T-helper 2 cell treated with Interferon-gamma antibody and Interleukin-4, amounts not matched to agents 5 μg/mL and 100 μg/mL, for 36 hours (primary cell): ENCODE measurements at places on chromosomes 2 and 18.

- peak; percentile 8 for DNase-seq
These were observed 403 bp downstream of the COL4A3 start for GRCh38 chr2:227164763-227165291.

GRCh38 chr2:29119211-29119610, 4.0 kb downstream of the CLIP4 start:
- DNase-seq = no peak

DNA sequence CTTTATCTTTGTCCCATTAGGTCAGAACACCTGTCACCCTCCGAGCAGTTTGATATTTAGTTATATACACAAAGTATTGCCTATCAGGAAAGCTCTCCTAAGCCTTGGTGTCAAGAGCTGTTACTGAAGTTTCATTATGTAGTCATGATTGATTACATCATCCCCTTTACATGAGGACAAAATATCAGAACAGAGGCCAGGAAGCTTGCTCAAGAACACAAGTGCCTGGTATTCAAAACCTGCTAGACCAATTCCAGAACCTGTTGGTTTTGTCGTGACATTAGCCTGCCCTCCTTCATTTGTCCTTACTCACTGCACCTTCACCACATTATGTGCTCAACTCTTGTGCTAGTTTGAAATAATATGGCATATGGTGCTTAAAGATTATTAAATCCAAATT, 377.1 kb downstream of the CDH19 start:
- no peak for DNase-seq

GRCh38 chr2:155653176-155653575, 679.3 kb downstream of the NR4A2 start:
- no peak for DNase-seq

- DNase-seq = no peak
These were observed 79.8 kb downstream of the C1QL2 start for GRCh38 chr2:119078796-119079195.

- no peak for DNase-seq
These were observed 4.8 kb downstream of the CWC22 start for GRCh38 chr2:180002198-180002770.

GRCh38 chr18:25261768-25262167, 90.2 kb downstream of the ZNF521 start:
- DNase-seq = no peak

DNA sequence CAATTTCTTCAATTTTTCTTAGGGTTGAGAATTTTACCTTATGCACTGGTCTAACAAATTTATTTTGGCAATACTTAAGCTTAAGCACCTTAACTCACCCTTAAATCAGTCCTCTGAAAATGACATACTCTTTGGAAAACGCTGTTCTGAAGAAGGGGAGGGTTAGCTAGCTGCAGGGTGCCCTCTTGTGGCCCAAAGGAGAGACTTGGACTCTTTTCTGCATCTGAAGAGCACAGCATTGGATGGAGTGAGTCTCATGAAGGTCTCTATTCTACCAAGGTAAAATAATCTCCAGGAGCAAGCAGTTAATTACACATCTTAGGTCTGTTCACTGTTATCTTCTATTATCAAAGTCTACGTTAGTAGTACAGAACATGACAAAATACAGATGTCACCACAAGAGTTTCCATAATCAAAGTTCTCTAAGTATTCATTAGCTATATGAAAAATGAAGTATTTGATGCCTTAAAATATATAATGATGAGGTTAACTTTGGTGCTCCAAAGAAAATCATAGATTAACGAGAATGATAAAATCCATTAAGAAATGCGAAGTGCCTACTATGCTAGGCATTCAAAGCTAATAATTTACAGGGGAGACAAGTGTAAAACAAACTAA, 24.4 kb downstream of the PUM2 start:
- no peak for DNase-seq

DNA sequence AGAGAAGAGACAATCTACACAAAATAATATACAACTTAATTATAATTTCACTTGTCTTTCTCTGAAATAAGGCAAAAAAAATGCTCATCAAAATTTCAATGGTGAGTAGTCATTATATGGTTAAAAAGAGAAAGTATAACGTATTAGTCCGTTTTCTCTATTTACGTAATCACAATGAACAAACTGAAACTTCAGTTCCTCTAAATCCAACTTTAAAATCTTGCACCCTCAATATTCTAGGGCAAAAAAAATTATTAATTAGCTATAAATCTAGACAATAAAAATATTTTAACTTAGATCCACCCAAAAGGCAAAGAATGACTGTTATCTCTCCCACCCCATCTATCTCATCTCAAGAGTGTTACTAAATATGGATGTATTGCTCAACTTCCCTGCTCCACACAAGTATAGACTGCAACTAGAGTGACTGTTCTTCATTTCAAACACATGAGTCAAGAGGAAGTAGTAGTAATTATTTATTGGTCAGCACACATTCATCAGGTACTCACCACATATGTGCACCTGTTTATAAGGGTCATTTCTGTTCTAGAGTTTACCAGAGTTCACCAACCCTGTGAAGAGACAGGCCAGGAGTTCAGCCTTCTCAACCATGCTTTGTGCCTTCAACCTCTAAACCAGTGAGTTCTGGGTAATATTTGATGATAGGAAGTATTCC, 36.4 kb downstream of the STK39 start:
- DNase-seq = no peak

DNA sequence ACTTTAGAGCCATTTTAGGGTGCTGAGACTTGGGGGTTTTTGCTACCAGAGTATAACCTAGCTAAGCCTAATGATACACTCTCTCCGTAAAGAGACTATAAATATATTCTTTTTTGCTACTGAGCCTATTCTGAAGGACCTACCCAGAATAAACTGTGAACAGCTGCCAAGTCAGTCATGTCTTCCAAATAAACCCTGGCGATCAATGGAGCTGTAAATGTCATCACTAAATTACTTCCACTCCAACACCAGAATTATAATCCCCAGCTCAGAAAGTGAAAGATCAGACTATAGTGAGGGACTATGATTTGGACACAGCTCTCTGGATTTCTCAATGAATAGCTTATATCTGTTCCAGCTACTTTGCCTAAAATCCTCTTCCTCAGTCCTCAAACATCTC, 178.9 kb downstream of the METTL4 start:
- no peak for DNase-seq

DNA sequence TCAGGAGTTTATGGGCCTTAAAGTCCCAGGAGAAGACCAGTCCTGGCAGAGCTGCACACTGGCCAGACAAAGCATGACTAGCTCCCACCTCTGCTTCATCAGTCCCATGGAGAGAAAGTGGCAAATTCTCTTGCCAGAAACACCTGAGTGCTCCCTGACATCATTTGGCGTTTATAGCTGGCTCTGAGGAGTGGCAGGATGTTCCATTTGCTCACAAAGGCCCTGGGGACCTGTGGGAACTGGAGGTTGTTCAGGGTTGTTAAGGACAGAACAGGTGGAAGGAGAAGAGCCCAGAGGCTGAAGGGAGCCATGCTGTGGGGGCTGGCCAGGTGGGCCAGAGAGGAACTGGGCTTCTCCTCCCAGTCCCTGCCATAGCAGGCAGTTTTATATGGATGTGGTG, 56.1 kb downstream of the RPL37A start:
- DNase-seq = no peak

DNA sequence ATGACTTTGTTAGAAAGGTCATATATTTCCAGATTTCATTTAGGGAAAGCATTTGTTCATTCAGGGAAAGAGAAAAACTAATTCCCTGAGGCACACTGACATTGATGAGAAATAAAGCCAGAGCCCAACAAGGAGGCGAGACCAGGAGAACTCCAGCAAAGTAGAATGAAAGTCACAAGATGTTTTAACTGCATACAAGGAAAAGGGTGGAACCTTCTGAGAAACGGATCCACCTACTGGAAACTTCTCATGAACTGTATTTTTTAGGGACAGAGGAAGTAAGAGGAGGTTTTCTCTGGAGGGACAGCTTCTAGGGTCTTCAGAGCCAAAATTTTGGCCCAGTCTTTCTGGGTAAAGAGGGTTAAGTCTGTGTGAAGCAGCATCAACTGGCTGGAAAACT, 548.2 kb upstream of the PIK3C3 start:
- DNase-seq = no peak

- no peak for DNase-seq
These were observed 9.2 kb downstream of the ACVR1 start for GRCh38 chr2:157866666-157867642.

DNA sequence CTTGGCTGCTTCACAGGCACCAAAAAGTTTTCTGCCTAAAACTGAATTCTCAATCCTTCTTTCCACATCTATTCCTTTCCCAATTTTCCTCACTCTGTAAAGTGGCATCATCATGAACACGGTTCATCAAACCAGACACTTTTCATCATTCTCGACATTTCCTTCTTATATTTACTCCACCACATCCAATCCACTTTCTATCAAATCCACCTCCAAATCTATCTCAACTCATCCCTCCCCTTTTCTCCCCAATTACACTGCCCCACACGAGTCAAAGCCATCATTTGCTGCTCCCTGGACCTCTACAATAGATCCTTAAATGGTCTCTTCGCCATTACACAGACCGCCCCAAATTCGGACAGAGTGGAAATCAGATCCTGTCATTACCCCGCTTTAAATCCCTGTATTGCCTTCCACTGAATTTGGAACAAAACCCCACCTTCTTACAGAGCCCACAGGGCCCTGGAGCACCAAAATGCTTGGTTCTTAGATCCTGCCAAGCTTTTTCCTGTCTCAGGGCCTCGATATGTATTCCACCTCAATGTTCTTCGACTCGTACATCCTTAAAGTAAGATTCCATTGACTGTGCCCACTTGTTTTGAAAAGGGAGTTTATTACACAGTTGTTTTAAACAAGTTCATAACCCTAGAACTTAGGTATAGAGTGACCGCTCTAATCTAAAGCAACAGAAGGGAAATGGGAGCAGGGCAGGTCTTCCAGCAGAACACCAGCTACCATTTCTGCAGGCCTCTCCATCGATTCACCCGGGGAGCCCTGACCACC, 856 bp downstream of the ACAA2 start:
- no peak for DNase-seq

- DNase-seq = no peak
These were observed 33.4 kb downstream of the LAMA3 start for GRCh38 chr18:23722646-23723045.

GRCh38 chr2:187900021-187900420, 345.8 kb upstream of the TFPI start:
- no peak for DNase-seq

DNA sequence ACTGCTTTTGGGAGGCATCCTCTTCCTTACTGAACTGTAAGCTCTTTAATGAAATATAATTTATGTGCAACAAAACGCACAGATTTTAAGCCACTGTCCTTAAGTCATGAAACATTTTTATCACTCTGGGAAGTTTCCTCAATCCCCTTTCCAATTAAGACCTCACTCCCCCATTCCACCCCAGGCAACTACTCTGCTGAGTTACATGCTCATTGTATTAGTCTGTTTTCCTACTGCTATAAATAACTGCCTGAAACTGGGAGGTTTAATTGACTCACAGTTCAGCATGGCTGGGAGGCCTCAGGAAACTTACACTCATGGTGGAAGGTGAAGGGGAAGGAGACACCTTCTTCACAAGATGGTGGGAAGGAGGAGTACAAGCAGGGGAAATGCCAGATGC, 46.5 kb upstream of the KCNE4 start:
- DNase-seq = no peak

DNA sequence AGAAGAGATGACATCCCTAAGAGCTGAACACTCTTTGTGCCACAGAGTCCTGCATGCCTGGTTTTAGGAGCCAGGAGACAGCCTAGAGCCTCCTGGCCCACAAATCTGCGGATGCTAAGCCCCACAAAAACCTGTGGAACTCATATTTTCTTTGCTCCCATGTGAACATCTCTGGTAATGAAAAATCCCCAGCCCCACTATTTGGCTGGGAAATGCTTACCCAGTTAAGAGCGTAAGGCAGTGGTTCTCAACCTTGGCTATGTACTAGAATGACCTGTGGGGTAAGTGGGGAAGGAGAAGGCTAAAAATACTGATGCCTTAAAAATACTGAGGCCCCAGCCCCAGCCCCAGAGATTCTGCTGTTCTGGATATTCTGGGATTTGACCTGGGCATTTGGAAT, 208.1 kb downstream of the EN1 start:
- no peak for DNase-seq

- DNase-seq = no peak
These were observed 192.7 kb downstream of the STK39 start for GRCh38 chr2:168054657-168055056.

DNA sequence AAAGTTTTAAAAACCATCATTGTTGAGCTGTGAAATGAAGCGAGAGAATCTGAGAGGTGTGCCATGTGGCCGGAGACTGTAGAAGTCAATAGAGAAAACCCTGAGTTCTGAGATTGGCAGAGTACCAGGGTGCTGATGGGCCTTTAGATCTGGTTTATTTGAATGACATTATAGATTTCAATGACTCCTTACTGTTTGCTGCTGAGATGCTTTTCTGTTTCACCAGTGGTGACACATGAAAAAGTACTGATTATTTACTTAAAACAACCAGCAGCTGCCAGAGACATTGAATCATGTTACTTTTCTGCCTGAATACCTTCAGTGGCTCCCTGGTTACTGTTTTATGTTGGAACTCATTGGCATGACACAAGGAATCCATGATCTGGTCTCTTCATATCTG, 602.7 kb upstream of the ZNF804A start:
- DNase-seq = no peak

DNA sequence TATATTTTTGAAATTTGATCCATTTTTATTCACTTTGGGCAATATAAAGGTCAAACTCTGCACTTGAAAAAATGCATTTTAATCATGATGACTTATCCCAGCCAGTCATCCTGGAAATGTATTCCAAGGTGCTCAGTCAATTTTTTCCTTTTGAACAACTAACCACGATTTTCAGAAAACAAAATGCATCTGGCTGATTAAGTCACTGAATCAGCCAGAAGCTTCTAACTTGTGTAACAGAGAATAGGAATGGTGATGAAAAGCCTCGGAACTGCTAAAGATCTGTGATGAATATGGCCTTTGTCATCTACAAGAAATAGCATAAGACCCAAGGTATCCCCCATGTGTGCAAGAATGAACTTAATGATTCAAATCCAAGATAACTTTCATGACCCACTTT, 572.7 kb downstream of the EPHA4 start:
- DNase-seq = no peak

DNA sequence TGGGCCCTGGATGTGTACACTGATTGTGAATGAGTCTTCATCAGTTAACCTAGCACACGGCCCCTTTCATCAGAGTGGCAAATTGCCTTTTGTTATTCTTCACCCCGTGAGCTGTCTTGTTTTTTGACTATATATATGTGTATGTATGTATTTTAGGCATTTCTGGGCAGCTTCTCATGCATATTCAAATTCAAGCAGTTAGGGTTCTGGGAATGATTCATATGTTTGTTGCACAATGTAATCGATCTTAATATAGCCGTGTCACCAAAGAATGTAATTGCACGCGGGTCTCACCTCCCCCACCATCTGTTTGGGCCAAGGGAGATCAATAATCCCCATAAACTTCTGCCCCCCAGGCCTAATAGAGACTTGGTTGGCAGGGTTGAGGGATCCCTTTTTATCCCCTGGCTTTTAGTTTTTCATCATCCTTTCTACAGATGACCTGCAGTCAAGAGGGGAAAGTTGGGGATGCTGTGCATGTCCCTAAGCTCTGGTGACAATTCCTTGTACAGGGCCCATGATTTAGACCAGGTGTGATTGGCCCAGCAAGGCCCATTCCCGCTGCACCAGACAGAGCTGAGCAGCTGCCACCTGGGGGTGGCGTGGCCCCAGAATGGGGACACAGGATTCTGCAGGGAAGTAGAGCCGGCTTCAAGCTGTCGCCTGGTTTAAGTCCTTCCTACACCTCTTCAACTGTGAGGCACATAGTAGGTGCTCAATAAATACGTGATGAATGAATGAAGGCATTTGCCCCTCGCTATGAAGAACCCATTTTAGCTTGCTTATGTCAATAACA, 19.2 kb downstream of the KCNF1 start:
- no peak for DNase-seq
